ENCODE measurements at places on chromosomes 2 and 18. TPM values are rescaled to one million over a fixed set of nuclear protein-coding genes. Genes with fewer than 3 reads are reported as not detected.

DNA sequence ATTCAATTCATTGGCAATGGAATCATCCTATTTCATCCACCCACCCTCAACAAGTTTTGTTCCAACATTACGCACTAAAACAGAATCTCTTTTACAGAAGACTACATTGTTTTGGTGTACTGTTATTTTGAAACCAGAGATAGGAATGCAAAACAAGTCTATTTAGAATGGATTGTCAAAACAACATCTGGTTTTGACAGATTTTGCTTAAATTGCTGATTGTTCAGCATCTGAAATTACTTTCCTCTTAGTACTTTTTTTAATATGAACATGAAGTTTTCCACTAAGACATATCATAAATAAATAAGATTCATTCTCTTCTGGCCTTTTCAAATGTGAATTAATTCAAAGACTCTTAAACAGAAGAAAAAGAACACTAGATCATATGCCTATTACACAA is 323.9 kb upstream of the TFPI start:
- peak; percentile 80 for DNase-seq

- DNase-seq = no peak
These were observed 8.9 kb downstream of the TFPI start for GRCh38 chr2:187545238-187545751.

CYRIA gene
- 0.43 TPM for total RNA-seq

KCNS3 gene
- 7.4 TPM for total RNA-seq

GRCh38 chr18:3652380-3653262 is 202.6 kb downstream of the TGIF1 start:
- DNase-seq = peak; percentile 98

DNA sequence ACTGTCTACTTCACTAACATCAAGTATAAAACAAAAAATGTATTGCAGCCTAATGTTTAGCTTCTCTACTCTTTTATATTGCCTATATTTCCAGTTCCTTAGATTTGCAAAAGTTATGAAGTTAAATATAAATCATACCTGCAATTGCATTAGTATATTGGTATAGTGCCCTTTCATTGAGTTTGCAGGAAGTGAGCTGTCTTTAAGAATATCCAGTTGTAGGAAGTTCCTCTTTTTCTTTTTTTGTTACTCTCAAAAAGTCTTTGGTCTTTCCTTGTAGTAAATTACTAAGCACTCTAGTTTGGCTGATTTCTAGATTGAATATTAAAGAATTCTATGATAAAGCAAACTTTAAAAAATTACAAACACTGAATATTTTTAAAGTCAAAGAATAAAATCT is 71.3 kb upstream of the FN1 start:
- no peak for DNase-seq

DNA sequence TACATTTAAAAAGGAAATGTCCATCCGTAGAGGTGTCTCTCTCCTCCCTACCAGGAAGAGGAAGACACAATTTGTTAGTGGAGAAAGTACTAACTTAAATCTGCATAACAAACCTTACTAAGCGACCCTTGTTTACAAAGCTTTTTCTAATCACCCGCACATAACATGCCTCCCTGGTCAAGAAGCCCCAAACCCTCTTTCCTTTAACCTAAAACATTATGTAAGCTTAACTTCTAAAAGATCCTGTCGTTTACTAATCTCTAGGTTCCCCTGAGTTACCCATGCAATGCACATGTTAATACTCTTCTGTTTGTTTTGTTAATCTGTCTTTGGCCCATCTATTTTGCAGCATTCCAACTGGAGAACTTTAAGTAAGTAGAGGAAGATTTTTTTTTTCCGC is 630.3 kb upstream of the NRXN1 start:
- DNase-seq = no peak

DNA sequence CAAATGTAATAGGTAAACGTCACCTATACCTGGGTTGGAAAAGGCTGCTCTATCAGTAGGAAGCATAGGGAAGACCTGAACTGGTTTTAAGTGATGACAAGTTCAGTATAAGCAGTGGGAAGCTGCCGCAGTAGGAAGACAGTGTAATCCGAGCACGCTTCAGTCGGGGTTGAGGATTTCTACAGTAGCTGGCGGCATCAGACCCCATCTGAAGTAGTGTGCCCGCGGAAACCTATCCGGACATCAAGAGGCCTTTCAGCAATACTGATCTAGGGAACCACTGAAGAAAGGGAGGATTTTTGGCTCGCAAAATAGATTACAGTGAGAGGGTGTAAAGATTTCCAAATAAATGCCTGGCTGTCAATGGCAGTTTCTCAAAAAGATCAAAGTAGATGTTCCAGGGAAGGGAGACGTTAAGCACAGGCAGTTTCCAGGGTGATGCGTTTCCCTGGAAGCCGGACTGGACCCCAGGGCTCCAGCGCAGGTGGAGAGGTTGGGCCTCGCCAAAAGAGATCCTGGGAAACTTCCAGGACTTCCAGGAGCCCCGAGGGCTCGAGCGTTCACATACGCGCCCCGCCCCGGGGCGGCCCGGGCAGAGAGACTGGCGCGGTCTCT is 5.3 kb downstream of the LOXL3 start:
- no peak for DNase-seq

HOXD3 gene
- 14.5 TPM for total RNA-seq

DNA sequence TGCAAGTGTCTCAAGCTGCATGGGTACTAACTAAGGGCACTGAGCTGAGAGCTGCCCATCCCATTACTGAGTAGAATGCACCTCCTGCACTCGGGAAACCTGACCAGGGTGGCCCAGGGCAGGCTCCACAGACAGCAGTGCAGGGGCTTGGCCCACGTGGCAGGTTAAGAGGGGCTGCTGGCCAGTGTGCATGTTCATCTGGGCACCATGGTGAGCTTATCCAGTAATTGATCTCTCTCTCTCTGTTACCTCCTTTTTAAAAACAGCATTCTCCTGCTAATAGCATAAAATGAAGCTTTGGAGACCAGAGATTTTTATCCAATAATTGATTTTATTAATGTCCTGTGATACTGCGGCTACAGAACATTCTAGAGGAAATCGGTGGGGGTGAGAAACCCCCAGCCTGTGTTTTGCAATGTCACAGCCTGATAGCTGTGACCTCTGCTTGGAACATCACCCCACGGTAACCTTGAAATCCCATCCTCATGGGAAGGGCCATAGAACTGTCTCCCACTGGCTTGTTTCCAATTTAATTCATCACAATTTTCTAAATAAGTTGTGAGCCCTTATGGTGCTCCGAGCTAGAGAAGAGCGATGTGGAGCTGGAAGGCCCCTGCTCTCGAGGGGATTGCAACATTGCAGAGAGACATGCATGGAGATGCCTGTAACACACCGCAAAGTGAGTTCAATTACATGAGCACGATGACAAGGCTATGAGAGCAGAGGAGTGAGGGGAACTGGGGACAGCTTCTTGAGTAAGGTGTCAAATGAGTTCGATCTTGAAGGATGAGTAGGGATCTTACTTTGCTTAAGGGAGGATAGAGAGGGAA is 143.8 kb downstream of the GALNT14 start:
- DNase-seq = no peak

IGFBP5 gene
- 754 TPM for total RNA-seq

GRCh38 chr2:45435316-45435715 is 175.8 kb downstream of the SRBD1 start:
- peak; percentile 68 for DNase-seq

DNA sequence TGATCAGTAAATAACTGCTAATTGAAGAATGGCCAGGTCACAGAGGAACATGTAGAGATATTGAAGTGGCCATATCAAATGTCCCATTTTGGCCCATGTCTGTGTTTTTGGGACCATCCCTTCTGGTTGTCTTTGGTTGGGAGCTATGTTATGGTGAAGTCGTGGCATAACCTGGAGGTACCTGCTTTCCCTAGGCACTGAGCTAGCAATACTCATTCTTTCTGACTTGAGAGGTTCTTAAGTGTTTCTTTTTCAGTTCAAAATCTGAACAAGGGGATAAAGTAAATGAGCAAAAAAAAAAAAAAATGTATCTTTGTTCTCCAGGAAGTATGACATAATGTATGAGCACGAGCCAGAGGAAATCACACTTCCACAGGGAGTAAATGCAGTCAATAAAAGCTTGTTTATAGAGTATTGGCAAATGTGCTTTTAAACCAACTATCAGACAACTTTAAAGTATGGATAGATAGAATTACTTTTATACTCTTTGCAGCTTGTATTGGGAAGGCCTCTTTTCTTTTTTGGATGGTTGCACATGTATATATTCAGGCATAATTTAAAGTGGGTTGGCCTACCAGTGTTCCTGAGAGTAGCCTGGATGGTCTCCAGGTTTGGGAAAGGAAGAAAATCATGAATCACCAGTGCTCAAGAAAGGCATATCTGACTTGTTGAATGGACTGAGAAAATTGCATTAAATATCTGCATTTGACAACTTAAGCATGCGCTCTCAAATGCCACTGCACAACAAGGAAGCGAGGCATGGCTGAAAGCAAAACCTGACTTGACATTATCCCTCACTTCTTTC is 125.0 kb downstream of the SPHKAP start:
- no peak for DNase-seq

DNA sequence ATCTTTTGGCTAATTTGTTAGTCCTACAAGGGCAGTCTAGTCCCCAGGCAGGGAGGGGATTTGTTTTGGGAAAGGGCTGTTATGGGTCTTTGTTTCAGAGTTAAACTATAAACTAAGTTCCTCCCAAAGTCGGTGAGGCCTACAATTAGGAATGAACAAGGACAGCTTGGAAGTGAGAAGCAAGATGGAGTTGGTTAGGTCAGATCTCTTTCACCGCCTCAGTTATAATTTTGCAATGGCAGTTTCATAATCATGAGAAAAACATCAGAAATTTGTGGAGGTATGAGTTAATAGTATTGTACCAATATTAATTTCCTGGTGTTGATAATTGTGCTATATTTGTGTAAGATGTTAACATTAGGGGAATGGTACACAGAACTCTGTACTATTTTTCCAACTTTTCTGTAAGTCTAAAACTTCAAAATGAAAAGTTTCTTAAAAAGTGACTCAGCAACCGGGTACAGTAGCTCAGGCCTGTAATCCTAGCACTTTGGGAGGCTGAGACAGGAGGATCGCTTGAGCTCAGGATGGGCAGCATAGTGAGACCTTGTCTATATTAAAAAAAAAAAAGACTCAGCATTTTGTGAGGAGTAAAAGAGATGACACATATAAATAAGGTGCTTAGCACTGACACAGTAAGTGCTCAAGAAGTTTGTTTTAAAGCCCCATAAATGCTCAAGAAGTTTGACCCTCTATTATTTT is 40.8 kb downstream of the TMEM17 start:
- DNase-seq = no peak

DNA sequence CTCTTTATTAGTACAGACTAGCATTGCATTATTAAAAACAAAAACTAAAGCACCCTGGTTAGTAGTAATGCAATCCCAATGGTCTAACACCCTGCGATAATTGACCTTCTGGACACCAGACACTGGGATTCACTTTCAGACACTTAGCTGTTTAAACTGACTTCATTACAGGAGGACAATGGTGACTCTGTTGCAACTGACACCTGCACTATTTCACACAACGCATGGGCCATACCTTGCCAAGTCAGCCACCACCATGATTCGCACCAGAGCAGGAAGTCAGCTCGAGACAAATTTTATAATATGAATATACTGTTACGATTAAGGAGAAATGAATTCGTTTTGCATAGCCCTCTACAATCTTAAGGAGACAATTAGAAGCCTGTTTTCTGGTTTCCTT is 150.7 kb downstream of the MEIS1 start:
- DNase-seq = no peak

TRIM43 gene
- total RNA-seq = not detected

DNA sequence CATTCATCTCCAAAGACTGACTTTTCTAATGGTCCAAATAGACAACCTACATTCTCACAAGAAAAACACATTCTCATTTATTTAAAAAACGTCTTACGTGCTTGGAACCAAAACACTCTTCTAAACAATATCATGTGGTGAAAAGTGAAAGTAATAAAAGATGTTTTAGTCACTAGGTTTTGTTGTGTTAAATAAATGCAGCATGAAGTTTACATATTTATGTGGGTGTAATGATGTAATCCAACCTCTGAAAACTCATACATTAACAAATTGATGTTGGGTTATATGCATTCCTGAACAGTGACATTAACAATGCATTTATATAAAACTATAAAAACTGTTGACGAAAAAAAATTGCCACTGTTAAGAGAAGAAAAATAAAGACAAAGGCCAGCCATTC is 55.1 kb upstream of the ACVR2A start:
- peak; percentile 48 for DNase-seq

MC4R gene
- not detected for total RNA-seq

DNA sequence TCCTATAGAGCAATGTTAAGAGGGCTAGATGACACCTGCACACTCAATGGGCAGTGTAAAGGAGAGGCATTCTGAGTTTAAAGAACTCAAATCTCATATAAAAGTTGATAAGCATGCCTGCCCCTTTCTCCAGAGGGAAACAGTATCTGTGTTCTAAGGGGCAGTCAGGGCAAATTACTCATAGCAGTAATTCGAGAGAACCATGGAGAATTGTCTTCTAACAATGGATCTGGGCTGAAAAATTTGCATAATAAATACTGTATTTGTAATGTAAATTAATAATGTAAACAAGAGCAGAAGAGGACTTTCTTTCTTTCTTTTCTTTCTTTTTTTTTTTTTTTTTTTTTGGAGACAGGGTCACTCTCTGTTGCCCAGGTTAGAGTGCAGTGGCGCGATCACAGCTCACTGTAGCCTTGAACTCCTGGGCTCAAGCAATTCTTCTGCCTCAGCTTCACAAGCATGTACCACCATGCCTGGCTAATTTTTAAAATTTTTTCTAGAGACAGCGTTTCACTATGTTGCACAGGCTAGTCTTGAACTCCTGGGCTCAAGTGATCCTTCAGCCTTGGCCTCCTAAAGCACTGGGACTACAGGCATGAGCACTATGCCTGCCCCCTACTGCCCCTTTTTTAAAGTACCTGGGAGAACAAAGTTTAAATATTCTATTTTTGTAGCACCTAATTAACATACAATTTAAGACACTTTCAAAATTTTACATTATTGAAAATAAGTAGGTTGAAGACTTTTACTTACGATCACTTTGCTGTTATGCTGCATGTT is 70.6 kb downstream of the OTX1 start:
- no peak for DNase-seq

DNA sequence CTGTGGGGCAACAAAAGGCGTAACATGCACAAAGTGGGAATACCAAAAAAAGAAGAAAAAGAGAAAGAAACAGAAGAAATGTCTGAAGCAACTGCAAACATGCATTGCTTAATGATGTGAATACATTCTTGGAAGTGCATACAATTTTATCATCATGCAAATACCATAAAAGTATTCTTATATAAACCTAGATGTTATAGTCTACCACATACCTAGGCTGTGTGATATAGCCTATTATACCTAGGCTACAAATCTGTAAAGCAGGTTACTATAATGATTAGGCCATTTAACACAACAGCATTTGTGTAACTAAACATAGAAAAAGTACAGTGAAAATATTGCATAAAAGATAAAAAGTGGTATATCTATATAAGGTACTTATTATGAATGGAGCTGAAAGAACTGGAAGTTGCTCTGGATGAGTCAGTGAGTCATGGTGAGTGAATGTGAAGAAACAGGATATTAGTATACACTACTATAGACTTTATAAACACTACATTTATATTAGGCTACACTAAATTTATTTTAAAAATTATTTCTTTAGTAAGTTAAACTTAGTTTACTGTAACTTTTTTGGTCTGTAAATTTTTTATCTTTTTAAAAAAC is 319.4 kb upstream of the KCNH7 start:
- DNase-seq = peak; percentile 76
